ENCODE measurements at places on chromosomes 7 and 10. TPM values are rescaled to one million over a fixed set of nuclear protein-coding genes. Genes with fewer than 3 reads are reported as not detected.

Gene THSD7A
- total RNA-seq, result not detected

- H3K36me3 ChIP-seq, result no peaks in the 10 kb centered on the region
- H3K4me3 ChIP-seq, result no peak overlapping the region
- peaks cover 12% of the 10 kb centered on the region for H3K4me1 ChIP-seq
Observed at GRCh38 chr7:40884241-40884640, 749.4 kb downstream of the SUGCT start.

DNA sequence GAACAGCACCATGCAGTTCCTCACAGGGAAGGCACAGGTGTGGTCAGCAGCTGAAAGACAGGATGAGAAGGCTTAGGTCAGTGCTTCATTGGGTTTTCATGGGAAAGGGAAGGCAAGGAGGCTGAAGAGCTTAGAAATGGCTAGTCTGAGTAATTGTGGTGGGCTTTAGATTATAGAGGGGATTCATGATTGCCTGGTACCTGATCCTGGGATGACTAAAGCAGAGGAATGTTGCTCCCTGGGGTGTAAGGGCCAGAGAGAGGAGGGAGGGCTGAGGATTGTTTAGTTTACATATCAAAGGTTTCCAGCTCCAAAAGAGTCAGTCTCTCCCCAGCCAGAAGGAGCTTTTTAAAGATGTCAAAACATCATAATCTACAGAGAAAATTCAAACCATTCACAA is 396.3 kb upstream of the POM121L12 start:
- no peaks in the 10 kb centered on the region for H3K4me1 ChIP-seq
- no peak for DNase-seq
- no peak overlapping the region for H3K27ac ChIP-seq
- H3K4me3 ChIP-seq, result no peak overlapping the region
- no peaks in the 10 kb centered on the region for H3K27me3 ChIP-seq
- no peaks in the 10 kb centered on the region for H3K36me3 ChIP-seq

- H3K4me3 ChIP-seq, result no peak overlapping the region
- H3K27me3 ChIP-seq, result no peaks in the 10 kb centered on the region
- DNase-seq, result no peak
- peaks cover 15% of the 10 kb centered on the region for H3K4me1 ChIP-seq
- no peak overlapping the region for H3K27ac ChIP-seq
Observed at GRCh38 chr10:593901-594457, 95.5 kb downstream of the DIP2C start.

GRCh38 chr10:8316284-8316683 is 261.8 kb downstream of the GATA3 start:
- H3K27ac ChIP-seq, result no peak overlapping the region
- no peak overlapping the region for H3K4me3 ChIP-seq
- no peaks in the 10 kb centered on the region for H3K4me1 ChIP-seq
- DNase-seq, result no peak

GRCh38 chr10:48763403-48763965 is 78.8 kb downstream of the WDFY4 start:
- no peak for DNase-seq
- no peak overlapping the region for H3K27ac ChIP-seq
- peaks cover 34% of the 10 kb centered on the region for H3K27me3 ChIP-seq
- no peaks in the 10 kb centered on the region for H3K4me1 ChIP-seq

DNA sequence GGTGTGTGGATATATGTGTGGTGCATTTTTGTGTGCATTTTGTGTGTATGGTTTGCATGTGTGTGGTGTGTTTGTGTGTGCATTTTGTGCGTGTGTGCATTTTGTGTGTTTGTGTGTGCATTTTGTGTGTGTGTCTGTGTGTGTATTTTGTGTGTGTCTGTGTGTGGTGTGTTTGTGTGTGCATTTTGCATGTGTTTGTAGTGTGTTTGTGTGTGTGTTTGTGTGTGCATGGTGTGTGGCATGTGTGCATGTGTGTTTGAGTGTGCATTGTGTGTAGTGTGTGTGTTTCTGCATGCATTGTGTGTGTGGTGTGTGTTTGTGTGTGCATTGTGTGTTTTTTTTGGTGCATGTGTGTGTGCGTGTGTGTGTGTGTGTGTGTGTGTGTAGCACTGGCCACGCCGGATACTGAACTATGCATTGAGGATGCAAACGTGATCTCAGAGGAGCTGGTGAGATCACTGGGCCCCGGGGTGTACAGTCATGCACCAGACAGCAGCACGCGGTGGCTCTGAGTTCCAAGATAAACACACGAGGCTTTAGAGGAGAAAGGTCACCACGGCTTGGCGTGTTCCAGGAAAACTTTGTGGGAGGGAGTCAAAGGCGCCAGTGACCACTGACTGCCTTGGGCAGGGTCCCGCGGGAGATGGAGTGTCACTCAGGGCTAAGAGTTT is 106.6 kb upstream of the SHH start:
- H3K36me3 ChIP-seq, result no peaks in the 10 kb centered on the region
- no peaks in the 10 kb centered on the region for H3K4me1 ChIP-seq
- H3K27me3 ChIP-seq, result no peaks in the 10 kb centered on the region
- no peak overlapping the region for H3K27ac ChIP-seq
- H3K4me3 ChIP-seq, result no peak overlapping the region

GRCh38 chr10:7792541-7792940 is 4.6 kb downstream of the ATP5F1C start:
- peaks cover 60% of the 10 kb centered on the region for H3K4me1 ChIP-seq
- H3K27ac ChIP-seq, result no peak overlapping the region
- H3K27me3 ChIP-seq, result no peaks in the 10 kb centered on the region
- no peak for DNase-seq
- H3K4me3 ChIP-seq, result no peak overlapping the region
- peaks cover 3% of the 10 kb centered on the region for H3K36me3 ChIP-seq

Data from GM23248 (cell line).